ENCODE measurements at places on chromosomes 4 and X.

DNA sequence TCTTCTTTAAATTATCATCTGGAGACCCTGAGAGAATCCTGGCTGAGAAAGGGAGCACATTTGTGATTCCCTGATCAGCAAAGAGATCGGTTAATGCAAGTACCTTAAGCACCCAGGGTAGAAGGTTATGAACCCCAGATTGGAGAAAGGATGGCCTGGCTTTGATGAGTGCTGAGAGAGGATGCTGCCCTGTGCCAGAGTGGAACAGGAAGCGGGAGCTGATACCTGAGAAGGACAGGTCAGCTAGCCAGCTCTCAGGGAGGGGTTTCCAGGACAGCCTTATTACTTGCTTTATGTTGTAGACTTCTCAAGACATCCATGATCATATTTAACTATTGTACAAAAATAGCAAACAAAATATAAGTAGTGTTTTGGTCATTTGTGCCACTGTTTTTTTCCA lies 141.9 kb downstream of the GATB start:
- peaks cover 37% of the 10 kb centered on the region for H3K4me1 ChIP-seq
- H3K27me3 ChIP-seq: no peaks in the 10 kb centered on the region

GRCh38 chr4:93779228-93779627 lies 49.3 kb upstream of the ATOH1 start:
- H3K4me1 ChIP-seq: peaks cover 20% of the 10 kb centered on the region
- no peak overlapping the region for H3K27ac ChIP-seq
- DNase-seq: no peak

DNA sequence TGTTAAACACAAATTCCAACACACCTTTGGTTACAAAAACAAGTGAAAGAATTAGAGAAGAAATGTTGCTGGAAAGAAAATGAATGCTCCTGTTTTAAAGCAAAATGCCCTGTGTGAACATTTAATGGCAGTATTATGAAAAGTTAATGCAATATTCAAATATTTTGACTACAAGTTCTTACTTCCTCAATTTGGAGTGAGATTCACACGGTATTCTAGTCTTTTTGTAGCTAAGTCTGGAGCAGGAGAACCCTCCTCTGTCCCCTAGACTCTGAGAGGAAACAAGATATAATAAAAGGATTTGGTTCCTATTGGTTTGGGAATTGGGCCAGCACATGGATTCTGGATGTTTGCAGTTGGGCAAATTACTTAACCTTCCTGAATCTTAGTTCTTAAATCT lies 12.7 kb downstream of the MAD2L1 start:
- H3K27me3 ChIP-seq: no peaks in the 10 kb centered on the region
- peaks cover 15% of the 10 kb centered on the region for H3K36me3 ChIP-seq
- DNase-seq: no peak
- H3K27ac ChIP-seq: no peak overlapping the region
- no peak overlapping the region for H3K4me3 ChIP-seq

DNA sequence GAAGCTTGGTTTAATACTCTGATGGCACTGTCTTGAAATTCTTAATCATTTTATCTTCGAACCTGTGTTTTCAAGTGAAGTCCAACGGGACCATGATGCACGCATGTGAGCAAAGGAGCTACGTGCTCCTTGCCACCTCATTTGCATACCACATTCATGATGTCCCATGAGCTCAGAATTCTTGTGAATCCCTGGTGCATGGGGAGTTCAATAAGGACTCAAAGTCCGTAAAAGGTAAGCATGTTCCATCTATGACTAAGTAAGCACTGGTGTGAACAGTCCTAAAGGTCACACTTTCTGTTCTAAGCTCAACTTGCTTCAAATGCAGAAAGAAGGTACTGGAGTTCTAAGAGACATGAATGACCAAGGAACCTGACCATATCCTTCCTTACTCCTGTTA lies 13.1 kb upstream of the GPM6B start:
- DNase-seq: no peak
- H3K4me1 ChIP-seq: peaks cover 13% of the 10 kb centered on the region
- H3K4me3 ChIP-seq: no peak overlapping the region
- peaks cover 3% of the 10 kb centered on the region for H3K36me3 ChIP-seq
- H3K27me3 ChIP-seq: no peaks in the 10 kb centered on the region

DNA sequence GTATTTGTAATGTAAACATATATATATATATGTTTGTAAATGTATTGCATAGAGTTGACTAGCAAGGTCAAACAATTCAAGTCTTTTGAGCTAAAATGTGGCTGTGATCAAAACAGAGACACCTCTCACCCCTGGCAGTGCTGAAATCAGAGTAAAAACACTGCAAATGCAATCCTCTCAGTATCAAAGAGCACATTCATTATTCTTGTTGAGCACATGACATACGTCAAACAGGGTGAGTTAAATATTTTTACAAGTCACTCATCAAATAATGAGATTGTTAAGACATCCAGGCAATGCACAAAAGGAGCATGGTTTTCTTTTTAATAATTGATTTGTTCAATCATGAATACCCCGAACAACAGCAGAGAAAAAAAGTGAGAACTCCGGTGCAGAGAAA lies 114.1 kb upstream of the KCNIP4 start:
- no peaks in the 10 kb centered on the region for H3K27me3 ChIP-seq
- 0 out of 2 replicates have a peak, but pooled peaks cover under 1% of the 10 kb centered on the region for H3K36me3 ChIP-seq
- no peak for DNase-seq
- no peaks in the 10 kb centered on the region for H3K4me1 ChIP-seq
- H3K4me3 ChIP-seq: no peak overlapping the region

Measured in WTC11 (cell line).